ENCODE measurements at places on chromosomes 1 and 21.

DNA sequence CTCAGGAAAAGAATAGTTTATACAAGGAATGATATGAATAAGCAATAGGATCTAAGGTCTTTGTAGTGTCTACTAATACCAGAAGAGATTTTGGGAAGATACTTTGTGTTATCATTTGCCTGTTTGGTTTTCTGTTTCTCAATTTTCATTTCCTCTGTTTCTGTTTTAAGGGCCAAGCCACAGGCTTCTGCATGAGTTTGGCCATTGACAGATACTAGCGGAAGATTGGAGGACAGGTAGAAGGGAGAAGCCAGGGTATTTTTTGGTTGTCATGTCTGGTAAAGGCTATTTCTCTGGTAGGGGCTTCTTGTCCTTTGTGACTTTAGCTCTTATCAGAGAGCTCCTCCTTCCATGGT, 51.4 kb downstream of the HS2ST1 start:
- DNase-seq: no peak

- DNase-seq: no peak
Measured at GRCh38 chr1:24117722-24118409, 5.9 kb upstream of the MYOM3 start.

DNA sequence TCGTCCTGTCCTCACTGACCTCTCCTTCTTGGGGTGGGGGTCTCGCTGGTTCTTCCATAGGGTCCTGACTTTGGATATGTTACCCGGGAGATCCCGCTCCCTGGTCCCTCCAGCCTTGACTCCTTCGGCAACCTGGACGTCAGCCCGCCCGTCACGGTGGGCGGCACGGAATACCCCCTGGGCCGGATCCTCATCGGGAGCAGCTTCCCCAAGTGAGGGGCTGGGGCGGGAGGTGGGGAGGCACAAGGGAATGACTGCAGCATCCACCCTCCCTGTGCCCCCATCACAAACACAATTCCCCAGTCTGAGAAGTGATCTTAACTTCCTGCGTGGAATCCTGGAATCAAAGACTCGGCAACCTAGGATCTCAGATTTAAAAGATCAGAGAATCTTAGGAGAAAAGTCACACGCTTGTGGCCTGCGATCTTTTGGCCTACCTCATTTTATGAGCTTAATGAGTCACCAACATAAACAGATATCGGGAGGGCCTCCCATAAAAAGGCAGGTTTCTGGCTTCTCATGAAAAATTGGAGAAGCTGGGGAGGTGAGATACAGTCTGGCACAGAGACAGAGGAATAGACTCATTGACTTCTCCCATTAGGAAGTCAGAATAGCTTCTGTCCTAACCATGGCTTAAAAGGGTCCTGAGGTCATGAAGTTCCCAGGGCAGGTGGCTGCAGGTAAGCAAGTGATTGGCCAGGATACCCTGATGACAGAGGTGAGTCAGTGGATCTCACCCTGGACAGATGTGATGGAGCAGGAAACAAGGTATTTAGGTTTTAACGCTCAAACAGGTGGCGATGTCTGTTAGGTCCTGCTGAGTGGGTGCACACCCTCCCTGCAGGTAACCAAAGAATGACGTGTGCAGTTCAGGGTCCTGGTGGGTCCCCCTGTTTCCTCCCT, 15.9 kb upstream of the PADI3 start:
- no peak for DNase-seq

DNA sequence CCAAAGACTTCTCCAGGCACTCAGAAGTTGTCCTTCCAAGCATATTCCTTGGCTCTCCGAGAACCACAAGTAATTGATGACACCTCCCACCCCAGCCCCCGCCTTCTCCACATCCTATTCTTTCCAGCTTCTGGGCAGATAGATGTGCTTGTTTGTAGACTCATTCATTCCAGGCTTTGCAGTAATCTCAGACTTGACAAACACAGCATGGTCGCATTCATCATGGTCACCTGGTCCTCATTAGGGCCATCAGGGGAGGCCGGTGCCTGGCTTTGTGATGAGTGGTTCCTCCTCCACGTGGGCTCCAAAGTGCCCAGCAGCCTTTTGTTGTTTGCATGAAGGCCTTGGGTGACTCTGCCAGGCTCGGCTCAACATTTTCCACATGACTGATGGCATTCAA, 28.5 kb upstream of the KCNE2 start:
- DNase-seq: no peak

- no peak for DNase-seq
Measured at GRCh38 chr1:93056214-93056613, 22.9 kb upstream of the MTF2 start.

GRCh38 chr21:34648739-34649297, 20.0 kb upstream of the CLIC6 start:
- DNase-seq: no peak

GRCh38 chr1:16092097-16092922, 18.9 kb upstream of the FAM131C start:
- DNase-seq: no peak

DNA sequence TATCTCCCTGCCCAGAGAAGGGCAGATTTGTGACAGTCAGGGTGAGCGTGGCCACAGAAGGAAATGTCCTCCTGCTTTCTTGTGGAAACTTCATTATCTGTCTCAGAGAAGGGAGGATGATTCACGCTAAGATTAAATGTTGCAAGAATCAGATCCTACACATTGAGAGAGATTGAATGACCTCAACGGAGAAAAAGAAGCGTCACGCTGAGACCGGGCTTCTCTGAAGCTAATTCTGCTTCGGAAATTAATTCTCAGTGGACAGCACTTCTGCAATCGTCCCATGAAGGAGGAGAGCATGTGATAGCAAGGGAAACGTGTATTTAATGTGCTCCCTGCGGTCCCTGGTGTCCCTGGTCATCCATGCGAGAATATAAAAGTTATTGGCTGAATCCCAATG, 19.8 kb upstream of the C1orf21 start:
- no peak for DNase-seq

- no peak for DNase-seq
Measured at GRCh38 chr1:179529482-179530195, 46.1 kb downstream of the NPHS2 start.

GRCh38 chr1:1858382-1859086, 32.4 kb downstream of the GNB1 start:
- no peak for DNase-seq
